Sigmoid colon (tissue), 7 donors: ENCODE measurements at places on chromosomes 3 and 15. TPM values are rescaled to one million over a fixed set of nuclear protein-coding genes. Genes with fewer than 3 reads are reported as not detected.

DNA sequence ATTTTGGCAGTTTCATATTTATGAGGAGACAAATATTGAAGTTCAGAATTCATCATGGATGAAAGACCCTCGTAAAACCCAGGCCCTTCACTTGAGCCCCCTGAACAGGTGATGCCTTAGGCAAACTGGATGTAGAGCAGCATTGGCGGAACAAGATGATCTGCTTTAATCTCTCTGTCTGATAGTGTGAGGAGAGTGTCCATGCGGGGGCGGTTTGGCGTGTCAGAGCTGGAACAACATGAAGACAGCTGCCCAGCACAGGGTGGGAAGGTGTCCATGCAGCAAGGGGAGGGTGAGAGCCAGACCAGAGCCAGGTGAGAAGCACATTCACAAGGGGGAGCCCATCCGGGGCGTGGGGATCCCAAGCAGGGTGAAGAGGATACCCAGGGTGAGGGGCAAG, 31.8 kb upstream of the ANP32A start:
- no peak for DNase-seq

DNA sequence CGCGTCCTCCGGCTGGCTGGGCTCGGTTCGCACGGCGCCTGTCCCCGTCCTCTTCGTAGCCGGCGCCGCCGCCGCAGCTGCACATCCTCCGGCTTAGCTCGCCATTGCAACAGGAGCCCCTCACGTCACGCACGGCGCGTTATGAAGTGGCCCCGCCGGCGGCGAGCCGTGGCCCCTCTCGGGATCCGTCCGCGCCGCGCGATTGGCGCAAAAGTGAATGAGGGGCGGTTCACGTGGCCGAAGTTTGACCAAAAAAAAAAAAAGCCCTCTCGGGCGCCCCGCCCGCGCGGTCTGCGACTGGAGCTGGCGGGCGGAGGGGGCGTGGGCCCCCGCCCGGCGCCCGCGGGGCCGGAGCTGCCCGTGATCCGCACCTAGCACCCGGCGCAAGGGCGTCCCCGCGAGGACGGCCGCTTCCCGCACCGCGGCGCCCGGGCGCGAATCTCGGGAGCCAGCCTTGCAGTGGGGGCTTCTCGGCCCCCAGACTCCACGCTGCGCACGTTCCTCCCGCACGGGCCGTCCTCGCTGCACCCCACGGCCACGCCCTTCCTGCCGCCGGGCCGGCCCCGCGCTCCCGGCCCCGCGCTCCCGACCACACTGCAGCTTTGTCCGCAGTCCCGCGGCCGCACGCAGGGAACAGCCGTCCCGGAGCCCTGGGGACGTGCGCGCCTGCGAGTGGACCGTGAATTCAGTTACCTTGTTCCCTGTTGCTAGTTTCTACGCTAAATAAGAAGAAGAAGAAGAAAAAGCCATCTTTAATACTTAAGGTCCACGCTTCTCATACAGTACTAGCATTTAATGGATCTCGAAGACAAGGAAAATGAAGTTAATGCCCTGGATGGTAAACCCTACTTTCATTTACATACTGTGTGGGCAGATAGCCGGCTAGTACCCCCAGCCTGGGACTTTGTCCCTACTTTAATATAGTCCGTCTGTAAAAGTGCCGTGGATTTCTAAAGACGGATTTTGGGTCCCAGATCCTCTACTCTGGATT, at the start of gene CHSY1:
CHSY1 (minus strand) TSS at position 219 of the 991 bp plus-strand sequence. CDS start 592 bp downstream, outside the sequence.
- peak; percentile 97 for DNase-seq

The RUBCN gene
- total RNA-seq: 35.2 TPM

DNA sequence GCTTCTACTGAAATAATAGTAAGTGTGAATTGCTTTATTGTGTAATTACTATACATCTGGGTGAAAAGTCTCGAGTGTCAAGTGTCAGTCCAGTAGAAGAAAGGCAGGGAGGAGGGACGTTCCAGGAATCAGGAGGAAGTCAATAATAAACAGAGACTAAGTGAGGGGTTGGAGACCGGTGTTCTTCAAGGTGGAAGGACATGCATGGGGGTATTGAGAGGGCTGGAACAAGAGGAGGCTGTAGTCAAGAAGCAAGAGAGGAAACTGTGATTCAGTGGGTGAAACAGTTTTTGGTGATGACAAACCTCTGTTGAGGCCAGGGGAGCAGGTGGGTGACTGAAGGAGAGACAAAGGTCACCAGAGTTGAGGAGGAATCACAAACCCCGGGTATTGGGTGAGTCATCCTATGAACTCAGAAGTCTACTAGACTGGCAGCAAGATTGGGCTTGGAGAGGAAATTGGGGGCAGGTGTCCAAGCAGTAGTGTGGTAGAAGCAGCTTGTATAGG, 11.6 kb upstream of the SCAMP5 start:
- DNase-seq: no peak

The RTP3 gene
- total RNA-seq: not detected

GRCh38 chr3:81195478-81195877, 566.0 kb downstream of the GBE1 start:
- no peak for DNase-seq

DNA sequence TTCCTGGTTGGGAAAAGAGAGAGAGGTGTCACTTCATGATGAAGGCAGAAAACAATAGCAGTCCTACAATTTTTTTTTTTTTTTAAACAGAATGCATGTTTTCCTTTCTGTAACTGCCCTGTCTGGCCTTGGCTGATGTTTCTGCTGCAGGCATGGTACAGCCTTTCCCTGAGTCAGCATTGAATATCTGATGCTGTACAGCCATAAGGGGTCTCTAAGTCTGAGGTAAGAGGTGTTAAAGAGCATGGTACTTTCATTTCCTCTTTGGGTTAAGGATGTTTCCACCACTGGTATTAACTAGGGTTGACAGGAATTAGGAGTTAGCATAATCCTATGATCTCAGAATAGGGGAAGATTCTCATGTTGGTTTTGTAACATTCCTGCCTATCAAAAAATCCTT, 147.4 kb downstream of the CHST2 start:
- DNase-seq: no peak

The BLM gene
- 0.54 TPM for total RNA-seq

- no peak for DNase-seq
Observed at GRCh38 chr3:144384241-144384979, 412.8 kb downstream of the DIPK2A start.

DNA sequence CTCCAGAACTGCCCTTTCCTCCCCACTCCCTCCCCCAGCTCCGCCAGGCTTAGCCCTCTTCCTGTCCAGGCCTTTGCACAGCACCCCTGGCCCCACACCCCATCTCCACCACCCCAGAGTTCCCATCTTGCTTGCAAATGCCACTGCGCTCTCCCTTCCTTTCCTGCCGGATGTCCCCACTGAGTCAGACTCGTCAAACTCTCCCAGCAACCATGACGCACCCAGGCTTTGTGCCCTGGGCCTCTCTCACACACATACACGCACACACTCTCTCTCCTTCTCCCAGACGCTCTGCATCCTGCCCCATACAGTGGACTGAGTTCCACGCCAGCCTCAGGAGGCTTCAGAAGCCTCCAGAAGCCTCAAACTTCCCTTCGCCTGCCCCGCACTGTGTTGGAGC, 2.8 kb upstream of the CCDC9B start:
- DNase-seq: no peak

The ALG1L2 gene
- total RNA-seq: not detected

GRCh38 chr15:85766001-85766831, 28.5 kb downstream of the KLHL25 start:
- no peak for DNase-seq

The GRIP2 gene
- total RNA-seq: 0.16 TPM

- no peak for DNase-seq
Observed at GRCh38 chr3:76267851-76268380, 482.6 kb upstream of the ZNF717 start.

GRCh38 chr15:86355801-86356200, 276.1 kb downstream of the AGBL1 start:
- no peak for DNase-seq

The SCN11A gene
- 2.9 TPM for total RNA-seq

DNA sequence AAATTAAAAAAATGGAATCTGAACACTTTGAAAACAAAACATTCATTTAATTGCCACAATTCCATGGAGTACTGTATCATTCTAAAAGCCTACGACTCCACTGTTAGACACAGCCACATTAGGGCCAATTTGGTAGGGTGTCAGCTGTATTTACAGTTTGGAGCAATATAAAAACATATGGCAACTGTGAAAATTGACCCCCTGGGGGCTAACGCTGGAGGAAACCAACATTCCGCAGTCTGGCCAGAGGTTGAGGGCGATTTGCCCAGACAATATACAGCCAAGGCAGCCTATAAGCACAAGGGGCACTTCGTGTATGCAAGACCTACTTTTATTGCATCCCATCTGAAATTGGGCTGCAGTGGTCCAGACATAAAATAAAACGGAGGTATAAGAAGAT, 476.5 kb upstream of the WNT5A start:
- no peak for DNase-seq

GRCh38 chr3:5136919-5137429, 14.9 kb downstream of the ARL8B start:
- DNase-seq: no peak
